NCI-H460 (cell line): ENCODE measurements at places on chromosomes 13 and 19.

DNA sequence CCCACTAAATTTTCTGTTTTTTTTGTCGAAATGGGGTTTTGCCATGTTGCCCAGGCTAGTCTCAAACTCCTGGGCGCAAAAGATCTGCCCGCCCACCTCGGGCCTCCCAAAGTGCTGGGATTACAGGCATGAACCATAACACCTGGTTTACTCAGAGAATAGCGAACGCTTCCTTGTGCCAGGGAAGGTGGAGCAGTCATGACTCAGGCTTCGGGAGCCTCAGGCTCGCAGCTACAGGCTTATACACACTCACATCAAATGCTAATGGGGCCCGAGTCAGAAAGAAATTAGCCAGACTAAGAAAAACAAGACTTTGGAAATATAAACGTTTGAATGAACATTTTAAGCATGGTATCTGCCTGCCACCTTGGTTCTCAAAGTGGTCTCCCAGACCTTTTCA is 11.0 kb upstream of the TPT1 start:
- DNase-seq: no peak

GRCh38 chr13:38180670-38181069 is 169.0 kb upstream of the UFM1 start:
- DNase-seq: no peak

DNA sequence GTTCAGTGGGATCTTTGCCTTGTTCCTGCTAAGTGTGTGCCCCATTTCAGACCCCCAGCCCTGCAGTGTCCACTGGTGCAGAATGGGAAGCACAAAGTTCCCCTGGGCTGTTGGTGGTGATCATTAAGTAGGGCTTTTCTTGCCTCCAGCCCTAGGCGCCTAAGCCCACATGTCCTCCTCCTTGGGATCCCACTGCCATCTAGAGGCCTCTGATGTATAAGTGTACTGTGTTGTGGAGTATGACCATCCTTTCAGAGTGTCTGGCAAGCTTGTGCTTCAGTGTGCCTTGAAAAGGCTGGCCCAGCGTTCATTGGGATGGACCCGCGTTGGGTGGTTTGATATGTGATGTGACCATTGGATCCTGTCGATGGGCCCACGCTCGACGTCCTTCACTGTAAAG is 71.2 kb downstream of the WASF3 start:
- DNase-seq: no peak

DNA sequence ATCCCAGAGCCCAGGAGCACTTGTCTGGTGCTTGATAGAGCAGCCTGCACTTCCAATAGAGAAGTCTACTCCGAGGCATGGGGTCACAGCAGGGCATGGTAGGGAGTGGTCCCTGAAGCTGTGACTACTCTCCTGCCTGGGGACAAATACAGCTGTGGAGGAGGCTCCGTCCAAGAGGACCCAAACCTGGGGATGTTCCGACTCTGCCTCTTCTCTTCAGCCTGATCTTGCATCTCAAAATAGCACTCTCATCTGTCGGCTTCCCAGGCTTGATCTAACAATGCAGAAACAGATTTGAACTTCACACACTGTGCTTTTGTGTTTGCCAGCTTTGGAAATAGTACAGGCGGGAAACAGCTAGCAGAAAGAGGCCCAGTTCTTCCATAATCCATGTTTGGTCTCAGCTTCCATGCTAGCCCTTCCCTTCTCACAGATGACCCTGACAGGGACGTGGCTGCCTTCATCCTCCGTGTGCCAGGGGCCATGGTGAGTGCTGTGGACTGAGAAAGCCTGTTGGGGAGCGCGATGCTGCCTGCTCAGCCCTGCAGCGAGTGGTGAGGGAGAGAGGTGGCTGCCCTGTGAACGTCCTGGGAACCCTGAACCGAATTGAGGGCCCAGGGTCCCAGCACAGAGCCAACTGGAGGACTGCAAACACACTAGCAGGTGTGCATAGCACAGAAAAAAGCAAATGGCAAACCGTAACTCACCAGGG is 150.3 kb upstream of the GPR12 start:
- DNase-seq: no peak

DNA sequence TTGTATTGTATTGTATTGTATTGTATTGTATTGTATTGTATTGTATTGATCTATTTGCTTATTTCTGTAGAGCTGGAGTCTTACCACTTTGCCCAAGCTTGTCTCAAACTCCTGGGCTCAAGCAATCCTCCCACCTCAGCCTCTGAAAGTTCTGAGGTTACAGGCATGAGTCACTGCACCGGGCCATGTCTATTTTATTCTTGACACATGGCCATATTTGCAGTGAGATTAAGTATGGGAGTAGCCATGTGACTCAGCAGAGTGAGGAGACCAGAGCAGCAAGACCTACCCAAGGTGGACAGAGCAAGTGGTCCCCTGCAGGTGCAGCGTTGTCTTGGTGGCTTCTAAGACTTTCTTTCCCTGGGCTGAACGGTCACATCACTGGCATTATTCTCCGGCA is 49.1 kb upstream of the UBAC2 start:
- peak; percentile 3 for DNase-seq

GRCh38 chr19:10190026-10190425 is 4.7 kb downstream of the DNMT1 start:
- no peak for DNase-seq

DNA sequence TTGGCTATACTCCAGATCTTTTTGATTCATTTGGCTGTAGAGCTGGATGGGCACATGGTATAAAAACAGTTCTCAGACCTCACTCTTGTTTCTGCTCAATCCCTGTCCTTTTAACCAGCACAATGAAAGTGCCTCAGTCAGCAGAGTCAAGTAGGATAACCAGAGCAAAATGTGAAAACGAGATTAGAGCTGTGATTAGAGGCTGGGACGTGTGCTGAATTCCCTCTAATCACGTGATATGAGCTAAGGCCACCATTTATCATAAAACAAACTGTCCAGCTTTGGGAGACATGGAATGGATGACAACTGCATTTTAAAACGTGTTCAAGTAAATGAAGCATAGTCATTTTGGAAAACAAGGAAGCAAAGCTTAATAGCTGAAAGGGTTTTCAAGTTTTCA is 54.1 kb downstream of the GJA3 start:
- DNase-seq: no peak

- no peak for DNase-seq
Observed at GRCh38 chr19:2774953-2775555, 8.0 kb downstream of the SGTA start.
